AG09309 (cell line): ENCODE measurements at places on chromosomes 12 and 14.

DNA sequence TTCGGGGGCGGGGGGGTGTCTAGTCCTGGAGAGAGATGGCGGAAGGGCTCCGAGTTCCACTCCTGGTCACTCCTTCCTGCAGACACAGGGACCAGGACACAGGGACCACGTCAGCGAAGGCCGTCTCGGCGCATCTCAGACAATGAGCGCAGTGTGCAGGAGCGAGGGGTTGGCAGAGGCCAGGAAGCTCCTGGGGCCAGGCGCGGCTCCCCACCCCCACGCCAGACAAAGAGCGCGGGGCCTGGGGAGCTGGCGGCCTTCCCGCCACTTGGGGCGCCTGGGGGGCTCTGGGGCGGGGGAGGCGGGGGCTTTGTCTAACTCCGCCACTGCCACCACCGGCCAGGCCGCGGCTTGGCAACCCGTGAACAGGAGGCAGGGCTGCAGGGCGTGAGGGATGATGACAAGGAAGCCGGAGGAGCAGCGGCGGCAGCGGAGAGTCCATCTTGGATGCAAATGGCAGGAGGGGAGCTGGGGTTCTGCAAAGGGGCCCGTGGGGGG, 2.2 kb downstream of the CDK2AP1 start:
- peak; percentile 13 for DNase-seq

DNA sequence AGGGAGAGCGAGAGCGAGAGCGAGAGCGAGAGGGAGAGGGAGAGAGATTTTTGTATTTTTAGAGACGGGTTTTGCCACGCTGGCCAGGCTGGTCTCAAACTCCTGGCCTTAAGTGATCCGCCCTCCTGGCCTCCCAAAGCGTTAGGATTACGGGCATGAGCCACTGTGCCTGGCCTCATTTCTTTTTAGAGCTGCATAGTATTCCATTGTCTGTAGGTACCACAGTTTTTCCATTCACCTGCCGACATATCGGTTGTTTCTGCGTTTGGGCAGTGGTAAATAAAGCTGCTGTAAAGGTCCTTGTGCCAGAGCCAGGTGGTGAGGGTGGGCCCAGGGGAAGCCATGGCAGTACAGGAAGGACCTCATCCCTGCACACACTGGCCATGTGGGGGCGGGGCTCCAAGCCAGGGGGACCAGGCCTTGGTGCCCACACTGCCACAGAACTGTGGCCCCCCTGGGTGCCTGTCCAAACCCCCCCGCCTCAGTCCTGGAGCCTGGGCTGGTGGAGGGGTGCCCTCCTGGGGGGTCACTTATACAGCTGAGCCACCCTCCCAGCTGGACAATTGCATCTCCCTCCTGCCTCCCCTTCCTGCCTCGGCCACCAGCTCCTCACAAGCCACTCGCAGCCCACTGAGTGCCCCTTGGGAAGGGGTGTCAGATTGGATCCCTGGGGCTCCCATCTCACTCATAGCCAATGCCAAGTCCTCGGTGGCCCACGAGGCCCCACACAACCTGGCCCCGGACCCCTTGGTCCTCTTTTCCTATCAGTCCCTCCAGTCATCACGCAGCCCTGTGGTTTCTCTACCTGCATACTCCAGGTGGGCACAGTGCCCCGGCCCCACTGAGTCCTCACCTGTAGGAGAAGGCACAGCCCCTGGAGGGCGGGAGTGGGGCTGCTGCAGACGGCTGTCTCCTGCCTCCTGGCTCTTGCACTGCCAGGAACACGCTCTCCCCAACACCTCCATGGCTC, 1.7 kb upstream of the PUS1 start:
- no peak for DNase-seq

GRCh38 chr12:112468046-112468445, 49.3 kb downstream of the PTPN11 start:
- DNase-seq, result no peak

DNA sequence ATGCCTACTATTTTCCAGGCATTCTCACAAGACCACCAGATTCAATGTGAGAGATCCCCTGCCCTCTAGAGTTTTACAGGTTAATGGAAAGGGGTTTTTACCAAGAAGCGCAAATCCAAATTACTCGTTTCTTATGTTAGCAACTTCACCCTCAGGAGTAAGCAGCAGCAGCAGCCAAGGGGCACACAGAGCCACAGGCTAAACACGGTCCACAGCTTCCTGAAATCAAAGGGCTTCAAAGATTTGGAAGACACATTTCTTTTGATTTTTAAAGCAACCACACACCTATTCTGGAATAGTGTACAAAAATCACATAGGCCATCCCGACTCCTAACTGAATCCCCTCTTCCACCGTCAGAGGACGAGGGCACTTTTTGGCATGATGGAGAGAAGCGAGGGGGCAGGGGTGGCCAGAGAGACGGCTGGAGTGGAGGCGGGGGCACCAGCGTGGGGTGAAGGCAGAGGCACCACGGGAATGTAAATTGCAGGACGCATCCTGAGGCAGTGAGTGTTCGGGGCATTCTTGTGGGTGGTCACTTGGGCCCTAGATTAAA, 107.0 kb downstream of the ARF6 start:
- DNase-seq, result no peak

GRCh38 chr12:65333649-65334048, 55.2 kb downstream of the MSRB3 start:
- no peak for DNase-seq

- no peak for DNase-seq
Observed at GRCh38 chr12:98639491-98639890, 5.1 kb downstream of the IKBIP start.

DNA sequence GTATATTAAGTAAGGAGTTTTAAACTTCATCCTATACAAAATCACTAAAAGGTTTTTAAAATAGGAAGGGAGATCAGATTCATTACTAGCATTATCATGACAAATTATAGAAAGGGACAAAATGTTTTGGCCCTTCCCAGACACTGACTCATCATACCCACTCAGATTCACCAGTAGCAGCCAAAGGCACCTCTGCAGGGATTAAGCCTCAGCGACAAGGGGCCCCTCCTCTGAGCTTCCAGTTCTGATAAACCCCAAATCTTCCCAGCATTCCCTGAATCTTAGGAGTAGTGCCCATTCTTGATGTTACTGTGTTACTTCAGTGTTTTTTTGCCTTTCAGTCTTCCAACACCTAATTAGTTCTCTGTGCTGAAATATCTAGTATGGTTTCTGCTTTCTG, 14.5 kb downstream of the KRAS start:
- no peak for DNase-seq

DNA sequence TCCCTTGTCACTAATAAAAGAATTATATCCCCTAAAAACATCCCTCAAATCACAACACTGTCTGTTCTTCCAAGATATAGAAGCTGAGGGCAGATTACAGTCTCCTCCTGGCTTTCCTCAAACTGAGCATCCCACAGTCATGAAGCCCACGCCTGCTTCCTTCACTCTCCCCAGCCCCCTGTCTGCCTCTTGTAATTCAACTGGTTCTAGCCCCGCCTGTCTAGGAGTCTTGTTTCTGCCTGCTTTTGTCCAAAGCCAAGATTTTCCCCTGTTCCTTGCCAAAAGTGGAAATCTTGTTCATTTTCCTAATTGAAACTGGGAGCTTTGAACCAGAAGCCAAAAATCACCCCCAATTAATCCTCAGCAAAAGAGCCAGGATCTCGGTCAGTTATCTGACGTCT, 35.9 kb upstream of the PWP1 start:
- no peak for DNase-seq

GRCh38 chr12:27284751-27285150, 40.7 kb downstream of the STK38L start:
- DNase-seq, result peak; percentile 55

DNA sequence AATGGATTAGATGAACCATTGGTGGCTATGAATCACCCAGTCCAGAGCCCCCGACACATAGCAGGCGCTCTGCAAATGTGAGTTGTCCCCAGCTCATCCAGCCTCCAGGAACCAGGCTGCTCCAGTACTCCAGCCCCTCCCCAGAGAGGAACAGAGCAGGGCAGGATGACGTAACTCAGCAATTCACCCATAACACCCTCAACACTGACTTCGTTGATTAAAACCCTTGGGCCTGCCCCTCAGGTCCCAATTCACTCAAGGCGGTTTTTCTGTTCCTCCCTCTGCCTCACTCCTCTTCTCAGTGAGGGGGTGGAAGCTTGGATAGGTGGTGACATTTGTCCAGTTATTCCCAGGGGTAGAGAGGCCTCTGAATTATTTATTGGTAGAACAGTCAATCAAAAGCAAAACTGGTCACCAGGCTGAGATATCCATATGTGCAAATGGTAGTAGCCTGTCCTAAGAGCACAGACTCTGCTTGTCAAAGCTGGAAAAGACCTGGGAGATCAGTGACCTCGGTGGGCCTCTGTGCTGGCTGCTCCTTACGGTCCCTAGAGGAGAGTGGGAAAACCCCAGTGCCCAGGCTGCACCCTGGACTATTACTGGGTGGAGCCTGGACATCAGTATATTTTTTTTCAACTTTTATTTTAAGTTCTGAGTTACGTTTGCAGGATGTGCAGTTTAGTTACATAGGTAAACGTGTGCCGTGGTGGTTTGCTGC, 97.0 kb downstream of the CMKLR1 start:
- no peak for DNase-seq

DNA sequence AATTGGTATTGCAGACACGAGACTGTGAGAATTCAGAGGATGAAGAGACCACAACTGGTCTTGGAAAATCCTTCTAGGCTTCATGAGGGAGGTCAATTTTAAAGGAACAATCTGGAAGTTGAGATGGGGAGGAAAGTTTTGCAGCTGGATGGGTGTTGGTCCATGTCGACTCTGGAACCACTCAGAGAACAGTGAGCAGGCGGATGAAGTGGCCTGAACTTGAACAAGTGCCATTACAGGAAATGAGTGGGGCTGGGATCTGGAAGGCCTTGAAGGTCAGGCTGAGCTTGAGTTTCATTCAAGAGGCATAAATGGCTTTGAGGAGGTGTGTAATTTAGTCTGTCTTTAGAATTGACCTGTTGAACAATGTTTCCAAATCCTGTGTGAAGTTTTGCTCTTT, 140.9 kb downstream of the GALC start:
- DNase-seq, result no peak

- DNase-seq, result no peak
Observed at GRCh38 chr14:24196071-24197055, 1.1 kb upstream of the TM9SF1 start.

GRCh38 chr14:56156096-56156495, 37.9 kb downstream of the PELI2 start:
- DNase-seq, result no peak

- no peak for DNase-seq
Observed at GRCh38 chr14:93978735-93979134, 2.4 kb upstream of the ASB2 start.
